ENCODE measurements at places on chromosomes 2 and 18.

- no peak for DNase-seq
Observed at GRCh38 chr2:230218421-230218820, 1.4 kb downstream of the SP110 start.

GRCh38 chr2:230230087-230230486, 4.6 kb downstream of the SP140 start:
- DNase-seq: peak; percentile 10

- no peak for DNase-seq
Observed at GRCh38 chr2:24492421-24493279, 1.6 kb downstream of the NCOA1 start.

DNA sequence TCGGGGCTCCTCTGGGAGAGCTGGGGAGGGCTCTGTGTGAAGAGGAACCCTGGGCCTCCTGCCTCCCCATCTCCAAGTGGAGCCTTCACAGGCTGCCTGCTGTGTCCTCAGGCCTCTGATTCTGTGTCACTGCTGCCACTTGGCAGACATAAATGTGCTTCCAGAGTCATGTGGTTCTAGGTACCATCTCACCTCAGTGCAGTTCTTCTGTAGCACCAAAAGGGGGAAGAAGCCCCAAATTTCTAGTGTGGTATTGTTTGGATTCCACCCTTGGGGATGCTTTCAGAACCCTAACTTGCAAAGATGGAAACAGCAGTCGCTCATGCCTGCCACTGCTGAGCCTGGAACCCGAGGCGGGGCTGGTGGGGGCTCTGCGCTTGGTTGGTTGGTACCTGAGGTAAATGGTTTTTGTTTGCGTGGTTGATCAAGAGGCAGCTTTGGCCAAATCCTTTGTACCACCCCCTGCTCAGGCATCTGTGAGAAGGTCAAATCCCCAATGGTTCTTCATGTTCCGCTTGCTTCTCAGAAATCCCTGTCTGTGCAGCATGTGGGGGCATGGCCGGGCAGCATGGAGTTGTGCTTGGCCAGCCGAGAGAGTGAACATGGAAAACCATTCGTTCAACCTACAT, 27.5 kb downstream of the COA5 start:
- no peak for DNase-seq

GRCh38 chr2:225636558-225636957, 237.0 kb downstream of the NYAP2 start:
- DNase-seq: no peak

GRCh38 chr2:148048475-148049221, 27.8 kb downstream of the MBD5 start:
- DNase-seq: no peak

GRCh38 chr2:236576087-236576486, 6.5 kb downstream of the ACKR3 start:
- DNase-seq: no peak

- DNase-seq: no peak
Observed at GRCh38 chr2:54880428-54880827, 157.0 kb downstream of the EML6 start.

GRCh38 chr2:209640358-209640757, 131.3 kb upstream of the UNC80 start:
- DNase-seq: no peak

DNA sequence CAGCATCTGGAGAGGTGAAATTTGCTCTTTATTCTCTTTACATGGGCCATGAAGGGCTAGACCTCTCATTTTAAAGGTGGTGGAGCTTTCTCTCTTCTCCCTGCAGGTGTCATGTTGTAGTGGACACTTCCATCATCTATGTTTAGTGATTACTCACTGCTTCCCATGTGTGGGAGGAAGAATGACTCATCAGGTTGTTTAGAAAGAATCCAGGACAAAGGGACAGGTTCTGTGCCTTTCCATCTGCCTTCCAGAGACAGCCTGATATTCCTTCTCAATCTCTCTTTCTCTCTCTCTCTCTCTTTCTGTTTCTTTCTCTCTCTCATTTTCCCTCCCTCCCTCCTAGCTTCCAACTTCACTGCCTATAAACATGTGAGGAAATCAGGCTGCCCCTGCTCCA, 38.7 kb downstream of the SCG2 start:
- DNase-seq: peak; percentile 81

DNA sequence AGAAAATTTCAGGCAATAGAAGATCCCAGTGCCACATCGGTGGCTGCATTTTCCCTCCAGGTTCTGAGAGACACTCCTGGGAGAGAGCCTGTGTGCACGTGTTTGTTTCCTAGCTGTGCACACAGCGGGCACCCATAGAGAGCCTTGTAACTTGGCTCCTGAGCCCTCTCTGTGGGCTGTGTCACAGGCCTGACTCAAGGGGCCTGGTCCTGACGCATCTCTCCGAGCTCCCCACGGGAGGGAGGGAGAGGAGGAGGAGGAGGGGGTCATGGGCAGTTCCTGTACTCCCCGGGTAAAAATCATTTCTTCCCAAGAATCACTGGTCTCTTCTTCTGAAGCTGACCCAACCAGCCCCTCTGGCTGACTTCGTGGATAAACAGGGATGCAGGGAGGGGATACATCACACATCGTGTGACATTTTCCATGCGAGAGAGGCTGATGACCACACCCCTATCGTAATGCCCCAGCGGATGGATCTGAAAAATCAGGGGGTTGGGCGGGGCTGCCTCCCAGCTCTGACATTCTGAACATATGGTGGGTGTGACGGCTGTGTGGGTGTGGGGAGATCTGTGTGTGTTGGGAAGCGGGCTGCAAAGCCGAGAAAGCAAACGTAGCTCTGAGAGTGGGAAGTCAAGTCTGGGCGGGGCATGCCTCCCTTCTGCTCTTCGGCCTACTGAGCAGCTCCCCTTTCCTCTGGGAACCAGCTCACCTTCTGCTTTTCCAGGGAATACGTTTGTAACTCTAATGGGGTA, 308.3 kb upstream of the HS6ST1 start:
- no peak for DNase-seq

DNA sequence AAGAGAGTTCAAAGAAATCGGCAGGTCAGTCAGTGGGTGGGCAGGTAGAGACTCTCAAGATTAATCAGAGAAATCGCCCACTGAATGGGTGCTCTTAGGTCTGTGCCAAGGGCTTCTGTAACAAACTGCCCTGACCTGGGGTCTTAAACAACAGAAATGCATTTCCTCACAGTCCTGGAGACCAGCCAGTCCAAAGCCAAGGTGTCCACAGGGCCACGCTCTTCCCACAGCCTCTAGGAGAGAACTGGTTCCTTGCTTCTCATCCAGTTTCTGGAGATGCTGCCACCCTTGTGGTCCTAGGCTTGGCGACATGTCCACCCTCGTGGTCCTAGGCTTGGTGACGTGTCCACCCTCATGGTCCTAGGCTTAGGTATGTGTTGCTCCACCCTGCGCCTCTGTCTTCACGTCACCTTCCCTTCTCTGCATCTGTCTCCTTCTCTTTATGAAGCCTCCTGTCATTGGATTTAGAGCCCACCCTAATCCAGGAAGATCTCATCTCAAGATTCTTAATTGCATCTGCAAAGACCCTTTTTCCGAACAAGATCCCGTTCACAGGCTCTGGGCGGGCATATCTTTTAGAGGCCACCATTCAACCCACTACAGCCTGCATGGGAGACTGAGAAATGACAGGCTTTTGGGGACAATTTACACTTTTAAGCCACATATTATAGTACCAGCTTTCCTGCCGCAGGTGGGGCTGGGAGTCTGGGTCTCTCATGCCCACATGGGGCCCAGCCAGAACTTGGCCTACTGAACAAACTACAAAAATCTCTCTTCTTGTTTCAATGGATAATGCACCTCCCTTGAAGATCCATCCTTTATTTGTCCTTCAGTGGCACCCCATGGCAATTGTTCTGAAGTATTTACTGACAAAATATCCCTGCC, 161.3 kb downstream of the ASB1 start:
- DNase-seq: no peak

GRCh38 chr2:55986001-55986400, 62.4 kb upstream of the EFEMP1 start:
- no peak for DNase-seq

- DNase-seq: no peak
Observed at GRCh38 chr2:98583816-98584618, 24.3 kb downstream of the COA5 start.

GRCh38 chr2:74349889-74350288, 6.7 kb upstream of the SLC4A5 start:
- no peak for DNase-seq

GRCh38 chr2:40859617-40860016, 407.7 kb upstream of the SLC8A1 start:
- no peak for DNase-seq

DNA sequence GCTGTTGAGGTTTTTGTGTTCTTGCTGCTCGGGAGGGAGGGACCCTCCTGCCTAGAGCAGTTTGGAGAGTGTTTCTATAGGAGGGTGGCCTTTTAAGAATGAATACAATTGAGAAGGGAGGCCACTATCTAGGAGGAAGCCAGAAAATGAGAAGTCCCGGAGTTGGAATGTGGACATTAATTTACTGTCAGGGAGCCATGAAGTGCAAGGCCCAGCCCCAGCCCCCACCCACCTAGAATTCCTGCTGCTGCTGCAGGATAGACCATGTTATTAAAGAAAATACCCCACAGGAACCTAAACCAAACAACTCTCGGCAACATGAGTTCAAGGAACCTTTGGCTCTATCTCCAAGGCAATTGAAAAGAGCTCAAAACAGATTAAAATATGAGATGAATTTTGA, 46.0 kb downstream of the ZBTB7C start:
- no peak for DNase-seq

GRCh38 chr2:7071916-7072556, 154.8 kb downstream of the RNF144A start:
- DNase-seq: no peak

- DNase-seq: no peak
Observed at GRCh38 chr18:51191128-51191717, 6.3 kb downstream of the MEX3C start.

GRCh38 chr2:173205375-173205774, 129.7 kb downstream of the MAP3K20 start:
- DNase-seq: no peak

- no peak for DNase-seq
Observed at GRCh38 chr2:241149675-241149924, 328 bp upstream of the PASK start.

GRCh38 chr2:129247751-129248150, 731.7 kb upstream of the RAB6C start:
- DNase-seq: no peak

DNA sequence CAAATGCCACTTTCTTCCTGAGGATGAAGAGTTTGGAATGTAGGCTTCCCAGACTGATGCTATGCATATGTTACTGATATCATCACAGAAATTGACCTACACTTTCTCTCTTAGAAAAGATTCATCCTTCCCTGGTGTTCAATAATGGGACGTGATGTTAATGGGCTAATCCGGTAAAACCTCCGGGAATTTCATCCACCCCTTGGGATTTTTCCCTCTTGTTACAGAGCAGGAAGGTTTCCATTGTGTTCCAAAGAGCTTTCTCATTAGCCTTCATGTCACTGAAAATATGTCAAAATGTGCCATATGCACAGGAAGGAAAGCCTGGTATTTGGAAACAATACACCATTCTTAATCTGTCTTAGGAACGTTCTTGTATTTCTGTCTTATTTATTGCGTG, 20.7 kb downstream of the ALPK2 start:
- no peak for DNase-seq

DNA sequence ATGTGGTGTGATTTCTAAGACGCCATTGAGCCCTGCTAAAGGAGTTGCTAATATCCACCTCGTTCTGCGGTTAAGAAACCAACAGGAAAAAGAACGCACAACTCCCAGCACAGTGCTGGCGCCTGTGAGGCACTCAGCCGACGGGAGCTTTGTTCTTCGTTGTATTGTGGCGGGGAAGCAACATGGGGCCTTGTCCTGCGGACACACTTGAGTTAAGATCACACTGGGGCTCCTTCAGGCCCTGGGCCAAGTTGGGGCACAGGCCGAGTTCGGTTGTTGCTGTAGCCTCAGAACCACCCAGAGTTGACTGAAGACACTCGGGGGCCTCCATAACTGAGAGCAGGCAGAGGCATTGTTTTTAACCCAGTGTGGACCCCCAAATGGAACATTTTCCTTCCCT, 30.6 kb upstream of the CD8A start:
- no peak for DNase-seq

GRCh38 chr2:183543731-183544130, 419.5 kb downstream of the NUP35 start:
- DNase-seq: no peak

DNA sequence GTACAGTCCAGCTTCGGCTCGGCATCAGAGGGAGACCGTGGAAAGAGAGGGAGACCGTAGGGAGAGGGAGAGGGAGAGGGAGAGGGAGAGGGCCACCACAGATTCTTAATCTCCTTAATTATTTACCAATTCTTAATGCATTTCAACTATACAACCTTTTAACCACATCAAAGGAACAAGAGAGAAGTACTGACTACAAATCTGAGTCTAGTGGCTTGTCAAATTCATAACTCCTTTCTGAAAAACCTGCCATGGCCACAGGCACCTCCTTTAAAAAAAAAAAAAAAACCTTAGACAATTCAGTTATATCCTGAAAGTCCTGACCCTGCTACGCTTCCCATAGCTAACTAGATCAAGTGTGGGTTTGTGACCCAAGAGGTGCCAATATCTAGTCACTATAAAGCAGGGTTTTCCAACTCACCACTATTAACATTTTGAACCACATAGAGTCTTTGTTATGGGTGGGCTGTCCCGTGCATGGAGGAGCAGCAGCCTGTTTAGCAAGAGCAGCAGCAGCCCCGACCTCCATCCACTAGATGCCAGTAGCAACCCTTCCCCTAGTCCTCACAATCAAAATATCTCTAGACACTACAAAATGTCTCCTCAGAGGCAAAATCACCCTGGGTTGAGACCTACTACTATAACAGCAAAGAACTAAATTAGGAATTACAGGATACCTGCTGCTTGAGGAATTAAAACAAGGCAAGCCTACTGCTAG, 6.8 kb downstream of the ESCO1 start:
- DNase-seq: no peak

GRCh38 chr2:127039387-127040031, 67.4 kb downstream of the BIN1 start:
- no peak for DNase-seq

Measured in HTR-8/SVneo (cell line).